ENCODE measurements at places on chromosomes 3 and 15. TPM values are rescaled to one million over a fixed set of nuclear protein-coding genes. Genes with fewer than 3 reads are reported as not detected.
A peak's percentile ranks its signal among the peaks of the same experiment; 100 is the strongest.

GPR156 gene
- polyA plus RNA-seq, result 2.7 TPM

GRCh38 chr3:139418144-139418543 is 28.7 kb upstream of the COPB2 start:
- no peak for DNase-seq

GRCh38 chr15:31157644-31158069 is 56.1 kb upstream of the TRPM1 start:
- DNase-seq, result no peak

DNA sequence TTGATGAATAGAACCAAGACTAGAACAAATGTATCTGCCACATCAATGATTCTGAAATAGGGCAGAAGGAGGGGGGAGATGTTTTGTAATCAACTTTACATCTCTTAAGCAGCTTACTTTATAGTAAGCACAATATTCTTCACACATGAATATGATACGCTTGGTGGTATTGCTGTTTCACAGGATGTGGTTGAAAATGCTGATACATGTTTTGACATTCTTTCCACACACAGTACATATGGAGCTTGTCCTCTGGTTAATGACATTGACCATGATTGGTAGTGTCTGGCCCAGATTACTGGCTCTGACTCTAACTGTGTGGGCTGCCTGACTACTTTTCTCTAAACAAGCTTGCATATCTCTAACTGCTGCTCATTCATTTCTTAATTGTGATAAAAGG is 168.9 kb downstream of the KLHL25 start:
- DNase-seq, result no peak

DNA sequence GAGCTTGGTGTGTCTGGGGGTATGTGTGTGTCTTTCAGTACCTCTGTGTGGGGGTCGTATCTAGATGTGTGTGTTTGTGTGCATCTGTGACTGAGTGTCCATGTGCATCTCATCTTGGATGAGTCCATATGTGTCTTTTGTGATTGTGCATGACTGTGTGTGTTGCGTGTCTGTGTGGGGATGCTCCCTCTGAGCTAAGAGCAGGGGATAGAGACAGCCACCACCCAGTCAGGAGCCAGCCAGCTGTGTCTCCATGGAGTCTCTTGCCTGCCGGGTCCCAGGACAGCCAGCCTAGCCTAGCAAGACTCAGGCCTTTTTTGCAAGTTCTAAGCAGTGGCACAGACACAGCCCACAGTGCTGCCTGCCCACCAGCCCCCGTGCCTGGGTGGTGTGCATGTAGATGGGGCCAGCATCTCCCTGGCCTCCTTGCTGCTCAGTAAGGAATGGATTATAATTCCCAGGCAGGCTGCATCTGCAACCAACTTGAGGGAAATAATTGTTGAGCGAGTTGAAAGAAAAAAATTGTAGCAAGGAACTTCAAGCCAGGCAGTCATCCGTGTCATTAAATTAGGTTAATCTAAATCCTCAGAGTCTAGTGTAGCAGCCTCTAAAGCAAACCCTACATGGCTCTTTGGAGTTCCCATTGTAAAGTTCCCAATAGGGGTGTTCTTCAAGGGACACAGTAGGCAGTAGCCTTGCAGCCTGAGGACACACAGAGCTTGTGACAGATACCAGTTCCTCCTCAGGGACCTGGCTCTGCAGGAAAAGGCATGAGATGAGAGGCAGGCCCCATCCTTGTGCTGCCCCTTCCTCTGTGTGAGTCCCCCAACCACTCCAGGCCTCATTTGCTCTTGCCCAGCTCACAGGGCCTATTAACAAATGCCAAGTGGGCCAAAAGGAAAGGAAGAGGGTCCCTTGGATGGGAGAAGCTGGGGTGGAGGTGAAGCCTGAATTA is 35.9 kb upstream of the MRPS22 start:
- DNase-seq, result no peak

- DNase-seq, result peak; percentile 61
Measured at GRCh38 chr15:92733934-92734521, 78.5 kb upstream of the FAM174B start.

KNL1 gene
- 9.0 TPM for polyA plus RNA-seq

DNA sequence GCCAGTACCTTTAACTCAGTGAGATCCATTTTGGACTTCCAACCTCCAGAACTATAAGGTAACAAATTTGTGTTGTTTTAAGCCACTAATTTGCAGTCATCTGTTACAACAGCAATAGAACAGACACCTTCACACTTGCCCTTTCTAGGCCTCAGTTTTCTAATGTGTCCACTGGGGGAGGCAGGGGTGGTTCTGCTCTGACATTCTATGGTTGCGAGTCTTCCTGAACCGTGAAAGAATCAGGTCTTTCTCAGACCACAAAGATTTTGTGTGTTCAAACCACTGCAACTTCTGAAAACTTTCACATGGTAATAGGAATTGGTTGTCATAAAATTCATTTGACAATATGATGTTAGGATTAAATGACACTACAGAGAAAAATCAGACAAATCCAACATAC is 26.8 kb upstream of the CSTA start:
- DNase-seq, result no peak

- no peak for DNase-seq
Measured at GRCh38 chr3:40366203-40367162, 20.5 kb upstream of the ENTPD3 start.

DNA sequence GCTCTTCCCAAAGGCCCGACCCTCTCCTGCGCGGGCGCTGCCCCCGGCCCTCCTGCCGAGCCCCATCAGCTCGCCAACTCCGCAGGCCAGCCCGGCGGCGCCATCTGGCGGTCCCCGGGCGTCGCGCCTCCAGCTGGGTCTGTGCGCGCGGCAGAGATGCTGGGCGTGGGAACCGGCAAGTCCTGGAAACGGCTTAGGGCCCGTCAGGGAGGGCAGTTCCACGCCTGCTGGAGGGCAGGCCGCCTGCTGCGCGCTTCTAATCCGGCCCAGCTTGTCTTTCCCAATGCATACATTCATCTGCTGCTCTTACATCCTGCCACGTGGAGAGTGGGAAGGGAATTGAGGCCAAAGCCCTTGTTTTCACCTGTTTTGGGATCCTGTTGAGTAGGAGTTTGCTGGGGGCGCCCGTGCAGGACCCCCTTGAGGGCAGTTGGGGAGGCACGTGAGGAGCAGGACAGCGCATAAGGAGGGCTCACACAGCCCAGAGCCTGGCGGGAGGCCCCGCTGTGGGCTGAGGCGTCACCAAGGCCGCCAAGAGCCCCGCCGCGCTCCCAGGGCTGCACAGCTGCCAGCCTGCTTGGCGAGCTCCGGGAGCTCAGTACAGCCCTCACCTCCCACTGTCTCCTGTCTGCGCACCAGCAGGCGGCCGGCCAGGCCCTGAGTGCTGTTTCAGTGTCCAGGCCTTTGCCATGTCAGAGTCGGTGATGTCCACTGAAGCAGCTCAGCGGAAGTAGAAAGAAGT is 165.6 kb downstream of the NSMCE3 start:
- peak; percentile 85 for DNase-seq

- DNase-seq, result no peak
Measured at GRCh38 chr3:131224886-131225550, 156.6 kb upstream of the NUDT16 start.

U2SURP gene
- 79.7 TPM for polyA plus RNA-seq

MESP2 gene
- polyA plus RNA-seq, result 0.22 TPM

GRCh38 chr15:83665480-83665879 is 11.6 kb downstream of the ADAMTSL3 start:
- no peak for DNase-seq

DNA sequence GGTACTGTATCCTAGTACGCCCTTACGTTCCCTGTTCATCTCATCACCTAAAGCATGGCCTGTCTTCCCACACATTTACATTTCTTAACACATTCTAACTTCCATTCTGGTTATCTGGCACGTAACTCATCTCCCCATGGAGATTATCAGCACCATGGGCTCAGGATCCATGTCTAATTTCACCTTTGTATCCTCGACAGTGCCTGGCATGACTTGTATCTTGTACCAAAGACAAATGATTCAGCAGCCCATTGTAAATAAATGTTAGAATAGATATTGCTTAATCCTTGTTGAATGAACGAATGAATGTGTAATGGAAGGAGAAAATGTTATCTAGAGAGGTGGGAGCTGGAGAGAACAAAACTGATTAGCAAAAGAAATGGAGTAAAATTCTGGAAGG is 69.7 kb upstream of the TPM1 start:
- no peak for DNase-seq

GRCh38 chr3:111582120-111582474 is 13.0 kb downstream of the ZBED2 start:
- no peak for DNase-seq

GRCh38 chr3:112228786-112229185 is 65.2 kb downstream of the SLC9C1 start:
- DNase-seq, result no peak

- no peak for DNase-seq
Measured at GRCh38 chr15:51135276-51135675, 40.6 kb upstream of the TNFAIP8L3 start.

- no peak for DNase-seq
Measured at GRCh38 chr3:195768414-195768813, 43.3 kb downstream of the MUC4 start.

DNA sequence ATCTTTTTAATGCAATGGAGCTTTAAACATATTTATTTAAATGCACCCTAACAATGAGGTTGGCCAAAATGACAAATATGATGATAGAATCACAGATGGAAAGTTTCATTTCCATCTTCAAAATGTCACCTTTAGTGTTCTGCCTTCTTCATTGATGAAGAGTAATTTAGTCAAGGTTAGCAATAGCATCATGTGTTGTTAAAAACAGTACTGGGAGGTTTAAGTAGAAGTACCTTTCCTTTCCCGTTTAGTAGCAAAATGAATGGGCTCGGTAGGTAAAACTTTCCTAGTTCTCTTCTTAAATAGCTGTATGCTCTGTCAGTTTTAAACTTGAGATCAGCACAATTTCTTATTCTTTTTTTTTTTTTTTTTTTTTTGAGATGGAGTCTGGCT is 35.1 kb downstream of the EIF2AK4 start:
- DNase-seq, result no peak

DNA sequence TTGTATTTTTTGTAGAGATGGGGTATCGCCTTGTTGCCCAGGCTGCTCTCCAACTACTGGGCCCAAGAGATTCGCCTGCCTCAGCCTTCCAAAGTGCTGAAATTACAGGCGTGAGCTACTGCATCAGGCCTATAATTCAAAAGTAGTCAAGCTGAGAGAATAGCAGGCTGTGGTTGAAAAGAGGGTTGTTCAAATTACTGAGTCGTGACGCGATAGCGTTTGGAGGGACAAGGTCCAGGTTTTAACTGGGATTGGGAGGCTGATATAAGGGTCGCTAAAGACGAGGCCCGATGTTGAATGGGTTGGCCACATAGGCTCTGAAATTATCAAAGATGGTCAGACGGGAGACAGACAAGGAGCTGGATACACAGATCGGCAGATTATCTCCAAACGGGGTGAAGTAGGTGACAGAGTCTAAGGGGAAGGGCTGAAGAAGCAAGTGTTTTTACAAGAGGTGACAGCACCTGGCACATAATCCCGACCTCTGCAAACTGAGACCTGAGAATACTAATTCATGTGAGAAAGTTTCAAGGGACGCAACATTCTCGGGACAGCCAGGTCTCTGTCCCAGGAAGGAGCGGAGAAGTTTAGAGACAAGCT is 759 bp upstream of the ARID3B start:
- DNase-seq, result no peak

TGM4 gene
- polyA plus RNA-seq, result not detected

- DNase-seq, result no peak
Measured at GRCh38 chr3:126061301-126062032, 22.5 kb downstream of the SLC41A3 start.

DNA sequence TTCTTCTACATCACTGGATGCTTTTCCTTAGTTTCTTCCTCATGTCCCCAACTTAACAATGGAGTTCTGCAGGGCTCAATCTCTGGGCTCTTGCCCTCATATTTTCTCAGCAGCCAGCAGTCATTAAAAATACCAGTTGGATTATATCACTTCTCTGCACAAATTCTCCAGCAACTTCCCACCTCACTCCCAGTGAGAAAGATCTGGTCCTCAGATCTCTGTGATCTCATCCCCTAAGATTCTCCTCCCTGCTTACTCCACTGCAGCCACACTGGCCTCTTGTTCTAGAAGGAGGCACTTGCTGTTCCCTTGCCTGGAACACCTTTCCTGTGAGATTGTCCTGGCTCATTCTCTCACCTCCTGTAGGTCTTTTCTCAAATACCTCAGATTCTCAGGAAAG is 6.1 kb downstream of the ERICH6 start:
- no peak for DNase-seq

DNA sequence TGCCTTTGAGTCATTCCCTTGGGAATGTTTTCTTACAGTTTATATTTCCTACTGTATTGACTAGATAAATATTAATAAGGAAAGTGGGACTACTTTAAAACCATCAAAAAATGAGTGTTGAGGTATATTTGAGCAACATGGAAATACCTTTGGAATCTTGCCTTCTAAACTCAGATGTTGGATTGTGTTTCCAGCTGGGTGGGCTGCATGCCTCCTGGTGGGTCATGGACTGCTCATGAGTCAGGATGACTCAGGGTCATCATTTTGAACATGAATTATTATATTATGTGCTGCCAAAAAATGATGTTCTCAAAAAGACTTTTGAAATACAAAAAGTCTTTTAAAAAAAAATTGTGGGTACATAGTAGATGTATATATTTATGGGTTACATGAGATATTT is 41.1 kb upstream of the APH1B start:
- DNase-seq, result no peak

HYAL1 gene
- 2.1 TPM for polyA plus RNA-seq

DNA sequence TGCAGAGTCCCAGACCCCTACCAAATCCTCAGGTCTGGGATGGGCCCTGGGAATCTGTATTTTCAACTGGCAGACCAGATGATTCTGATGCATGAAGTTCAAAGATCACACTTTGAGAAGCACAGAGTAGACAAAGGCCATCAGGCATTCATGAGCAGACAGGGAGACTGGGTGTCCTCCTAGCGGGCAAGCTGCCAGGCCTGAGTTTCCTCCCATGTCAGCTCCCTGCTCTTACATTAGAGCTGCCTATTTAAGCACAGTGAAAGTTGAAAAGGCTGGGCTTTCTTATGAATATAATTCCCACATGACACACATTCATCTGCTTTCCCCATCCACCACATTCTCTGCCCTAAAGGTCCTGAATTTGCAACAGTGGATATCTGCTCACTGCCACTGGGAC is 14.0 kb downstream of the CAPN3 start:
- DNase-seq, result no peak

GRCh38 chr3:78697426-78697825 is 1070.4 kb downstream of the ROBO1 start:
- DNase-seq, result peak; percentile 52

SNTN gene
- polyA plus RNA-seq, result not detected

ULK3 gene
- 49.3 TPM for polyA plus RNA-seq

GRCh38 chr3:184443831-184444230 is 64.0 kb downstream of the CHRD start:
- no peak for DNase-seq

DNA sequence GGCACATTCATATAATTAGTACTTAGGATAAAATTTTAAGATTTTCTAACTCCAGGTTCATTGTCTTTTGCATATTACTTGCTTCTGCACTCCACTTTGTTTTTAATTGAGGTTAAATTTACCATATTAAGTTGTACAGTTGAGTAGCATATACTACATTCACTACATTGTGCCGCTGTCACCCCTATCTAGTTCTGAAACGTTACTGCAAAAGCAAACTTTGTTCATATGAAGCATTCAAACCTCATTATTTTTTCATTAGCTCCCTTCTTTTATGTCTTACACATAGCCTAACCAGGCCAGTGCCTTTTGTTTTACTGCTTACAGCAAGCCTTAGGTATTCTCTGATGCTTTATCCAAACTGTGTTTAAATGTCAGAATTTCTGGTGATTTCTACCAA is 183.1 kb upstream of the CGNL1 start:
- DNase-seq, result no peak

PLSCR4 gene
- polyA plus RNA-seq, result 10.2 TPM

All from hindlimb muscle (tissue), 1 donor.